ENCODE measurements at places on chromosomes 1 and 21. TPM values are rescaled to one million over a fixed set of nuclear protein-coding genes. Genes with fewer than 3 reads are reported as not detected.

BLACAT1 gene
- 0.17 TPM for total RNA-seq

ROR1 gene
- total RNA-seq, result not detected

ZNF695 gene
- total RNA-seq, result 0.95 TPM

HCRTR1 gene
- total RNA-seq, result not detected

- H3K27ac ChIP-seq, result no peak overlapping the region
- H3K4me3 ChIP-seq, result no peak overlapping the region
- peaks cover 10% of the 10 kb centered on the region for H3K36me3 ChIP-seq
- H3K4me1 ChIP-seq, result no peaks in the 10 kb centered on the region
- no peak for DNase-seq
These were observed 144.1 kb downstream of the DISC1 start for GRCh38 chr1:231770506-231771175.

DNA sequence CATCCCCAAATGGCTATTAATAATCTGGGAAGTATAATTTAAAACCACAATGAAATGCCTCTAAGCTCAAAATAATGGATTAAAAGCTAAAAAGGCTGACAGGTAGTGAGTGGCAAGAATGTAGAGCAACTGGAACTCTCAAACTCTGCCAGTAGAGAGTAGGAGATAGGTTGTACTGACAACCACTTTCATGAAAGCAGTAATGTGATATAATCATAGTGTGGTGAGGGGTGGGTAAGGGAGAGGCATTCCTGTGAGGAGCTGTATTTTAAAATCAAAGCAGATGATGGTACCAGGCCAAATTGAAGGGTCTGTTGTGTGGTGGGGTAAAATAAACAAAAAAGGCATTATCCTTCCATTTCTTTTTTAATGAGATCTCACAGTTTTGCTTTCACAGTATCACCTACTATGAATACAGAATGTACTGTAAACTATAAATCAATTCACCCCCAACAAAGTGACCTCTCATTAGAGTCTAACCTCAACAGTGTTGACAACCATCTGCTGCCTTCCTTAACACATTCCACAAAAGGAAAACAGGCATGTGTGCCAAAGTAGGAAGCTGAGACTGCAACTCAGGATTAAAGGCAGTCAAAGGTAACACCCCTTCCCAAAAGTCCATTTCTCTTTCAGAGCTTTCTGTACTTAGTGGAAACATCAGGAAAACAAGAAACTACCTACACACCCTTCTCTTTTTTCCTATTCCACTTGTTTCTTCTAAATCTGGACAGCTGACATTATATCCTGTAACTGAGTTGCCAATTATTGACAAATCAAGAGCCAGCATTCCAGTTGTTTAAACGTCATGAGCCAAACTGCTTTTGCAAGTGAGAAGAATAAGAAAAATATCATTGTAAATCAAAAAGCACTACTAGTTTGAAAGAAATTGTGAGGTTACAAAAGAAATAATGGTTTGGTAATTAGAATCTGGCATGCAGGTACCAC, 130.8 kb downstream of the FAF1 start:
- no peak overlapping the region for H3K27ac ChIP-seq
- H3K4me3 ChIP-seq, result no peak overlapping the region
- H3K27me3 ChIP-seq, result no peaks in the 10 kb centered on the region
- peaks cover 5% of the 10 kb centered on the region for H3K36me3 ChIP-seq
- peaks cover 5% of the 10 kb centered on the region for H3K4me1 ChIP-seq

GRCh38 chr1:204258213-204259115, 44.7 kb upstream of the GOLT1A start:
- no peak overlapping the region for H3K4me3 ChIP-seq
- no peaks in the 10 kb centered on the region for H3K36me3 ChIP-seq
- H3K27me3 ChIP-seq, result no peaks in the 10 kb centered on the region
- peak; percentile 68 for DNase-seq

DNA sequence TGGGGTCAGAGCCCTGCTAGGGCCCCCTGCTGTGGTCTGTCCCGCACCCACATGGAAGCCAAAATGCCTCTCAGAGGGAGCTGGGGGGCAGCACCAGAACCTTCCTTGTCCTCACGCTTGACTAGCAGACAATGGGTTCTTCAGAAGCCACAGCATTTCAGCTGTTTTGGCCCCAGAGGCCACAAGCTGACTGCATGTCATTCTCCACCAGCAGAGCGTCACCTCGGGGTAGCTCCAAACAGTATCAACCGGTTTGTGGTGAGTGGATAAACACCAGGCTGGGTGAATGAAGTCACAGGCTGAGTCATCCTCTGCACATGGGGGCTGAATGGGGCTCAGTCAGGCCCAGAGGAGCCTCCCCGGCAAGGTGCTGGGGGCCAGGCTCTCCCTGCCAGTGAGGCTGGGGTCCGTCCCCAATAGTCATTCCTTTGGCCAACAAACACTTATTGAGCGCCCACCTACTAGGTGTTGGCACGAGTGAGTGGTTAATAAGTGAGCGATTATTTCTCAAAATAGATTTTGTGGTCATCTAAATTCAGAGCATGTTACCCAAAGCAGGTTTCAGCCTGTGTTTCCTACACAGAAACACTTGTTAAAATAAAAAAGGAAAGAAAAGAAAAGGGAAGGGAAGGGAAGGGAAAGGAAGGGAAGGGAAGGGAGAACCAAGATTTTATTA, 9.1 kb downstream of the OLIG1 start:
- H3K27ac ChIP-seq, result no peak overlapping the region
- H3K4me3 ChIP-seq, result no peak overlapping the region
- H3K4me1 ChIP-seq, result no peaks in the 10 kb centered on the region

DNA sequence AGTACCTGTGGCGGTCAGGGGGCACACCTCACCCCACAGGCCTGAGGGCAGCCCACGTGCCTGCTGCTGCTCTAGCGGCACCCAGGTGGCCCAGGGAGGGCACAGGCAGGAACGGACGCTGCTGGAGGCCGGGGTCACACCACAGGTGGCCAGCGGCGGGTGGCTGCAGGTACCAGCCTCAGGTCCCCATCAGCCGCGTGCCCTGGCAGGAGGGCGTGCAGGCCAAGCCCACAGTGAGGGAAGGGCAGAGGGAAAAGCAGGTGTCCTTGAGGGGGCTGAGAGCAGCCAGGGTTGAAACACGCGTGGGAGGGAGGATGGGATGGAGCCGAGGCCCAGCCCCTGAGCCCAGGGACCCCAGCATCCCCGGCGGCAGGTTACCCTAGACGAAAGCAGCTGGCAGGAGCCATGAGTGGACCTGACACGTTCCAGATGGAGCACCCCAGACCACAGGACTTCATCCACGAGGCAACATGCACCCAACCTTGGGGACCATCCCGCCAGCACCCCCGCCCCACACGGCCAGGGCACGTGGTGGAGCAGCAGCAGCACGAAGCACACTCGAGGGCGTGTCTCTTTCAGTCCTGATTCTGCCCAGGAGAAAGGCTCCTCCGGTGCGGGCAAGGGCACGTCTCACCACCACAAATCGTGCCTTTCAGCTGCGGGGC, 3.7 kb downstream of the SLC19A1 start:
- no peak for DNase-seq
- no peaks in the 10 kb centered on the region for H3K27me3 ChIP-seq
- no peak overlapping the region for H3K27ac ChIP-seq
- H3K4me3 ChIP-seq, result no peak overlapping the region
- H3K36me3 ChIP-seq, result peaks cover 28% of the 10 kb centered on the region

DNA sequence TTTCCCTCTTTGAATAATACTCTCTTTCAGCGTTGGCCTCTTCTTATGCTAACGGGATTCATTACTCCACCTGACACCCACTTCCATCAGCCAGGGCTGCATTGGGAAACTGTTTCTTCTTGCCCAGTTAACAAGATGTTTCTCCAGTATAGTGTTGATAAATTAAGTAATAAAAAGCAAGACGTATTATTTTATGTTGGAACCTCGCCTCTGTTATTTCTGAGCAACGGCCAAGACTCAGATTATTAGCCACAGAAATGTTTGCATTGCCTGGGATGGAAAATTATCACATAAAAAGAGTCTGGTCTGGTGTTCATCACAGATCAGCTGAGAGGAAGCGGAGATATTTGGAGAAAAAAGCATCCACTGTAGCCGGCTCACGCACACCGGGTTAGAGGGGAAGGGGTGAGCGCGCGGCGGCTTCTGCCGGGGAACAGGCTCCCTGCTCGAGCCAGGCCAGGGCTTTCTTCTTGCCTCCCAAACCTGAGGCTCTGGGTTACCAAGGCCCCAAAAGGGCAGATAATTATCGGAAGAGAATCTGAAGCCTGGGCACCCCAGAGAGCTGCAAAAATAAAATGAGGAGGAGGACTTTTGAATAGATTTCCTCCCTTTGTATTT, 189.5 kb downstream of the PRDM16 start:
- no peak overlapping the region for H3K27ac ChIP-seq
- no peak overlapping the region for H3K4me3 ChIP-seq
- no peaks in the 10 kb centered on the region for H3K4me1 ChIP-seq
- DNase-seq, result no peak
- no peaks in the 10 kb centered on the region for H3K36me3 ChIP-seq

GRCh38 chr1:2985067-2985561, 36.2 kb upstream of the ACTRT2 start:
- no peak overlapping the region for H3K27ac ChIP-seq
- H3K27me3 ChIP-seq, result no peaks in the 10 kb centered on the region
- H3K36me3 ChIP-seq, result no peaks in the 10 kb centered on the region
- DNase-seq, result no peak

- DNase-seq, result peak; percentile 79
- H3K4me3 ChIP-seq, result no peak overlapping the region
- peaks cover 15% of the 10 kb centered on the region for H3K27me3 ChIP-seq
- H3K36me3 ChIP-seq, result no peaks in the 10 kb centered on the region
These were observed 16.9 kb upstream of the EFCAB14 start for GRCh38 chr1:46735708-46736324.

GRCh38 chr1:98003442-98003841, 82.6 kb upstream of the DPYD start:
- peaks cover 3% of the 10 kb centered on the region for H3K4me1 ChIP-seq
- no peak overlapping the region for H3K27ac ChIP-seq
- peaks cover 17% of the 10 kb centered on the region for H3K27me3 ChIP-seq

GRCh38 chr1:42168763-42169162, 4.2 kb upstream of the GUCA2A start:
- no peaks in the 10 kb centered on the region for H3K36me3 ChIP-seq
- H3K4me3 ChIP-seq, result no peak overlapping the region
- H3K4me1 ChIP-seq, result peaks cover 2% of the 10 kb centered on the region
- H3K27ac ChIP-seq, result no peak overlapping the region
- no peak for DNase-seq
